ENCODE measurements at places on chromosomes 3 and 15.

DNA sequence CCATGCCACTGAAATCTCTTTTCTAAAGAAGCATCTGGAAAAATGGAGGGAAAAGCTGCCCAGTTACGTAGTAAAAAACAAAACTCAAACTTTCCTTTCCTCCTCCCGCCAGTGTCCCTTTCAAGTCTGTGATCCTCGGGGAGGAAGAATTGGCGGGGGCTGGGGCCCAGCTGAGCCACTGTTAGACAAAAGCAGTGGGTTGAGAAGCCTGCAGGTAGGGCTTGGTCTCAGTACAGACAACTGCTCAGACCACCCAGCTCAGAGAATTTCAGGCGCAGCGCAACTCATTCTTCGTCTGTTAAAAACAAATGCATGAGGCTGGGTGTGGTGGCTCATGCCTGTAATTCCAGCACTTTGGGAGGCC is 117.1 kb downstream of the MYLK start:
- no peak for DNase-seq

- no peak for DNase-seq
Measured at GRCh38 chr3:66661628-66662027, 160.8 kb upstream of the LRIG1 start.

GRCh38 chr3:72657666-72658065 is 190.6 kb downstream of the SHQ1 start:
- peak; percentile 60 for DNase-seq

GRCh38 chr15:88982304-88982945 is 69.2 kb upstream of the MFGE8 start:
- DNase-seq = no peak

- DNase-seq = no peak
Measured at GRCh38 chr3:28114893-28115292, 126.5 kb upstream of the CMC1 start.

DNA sequence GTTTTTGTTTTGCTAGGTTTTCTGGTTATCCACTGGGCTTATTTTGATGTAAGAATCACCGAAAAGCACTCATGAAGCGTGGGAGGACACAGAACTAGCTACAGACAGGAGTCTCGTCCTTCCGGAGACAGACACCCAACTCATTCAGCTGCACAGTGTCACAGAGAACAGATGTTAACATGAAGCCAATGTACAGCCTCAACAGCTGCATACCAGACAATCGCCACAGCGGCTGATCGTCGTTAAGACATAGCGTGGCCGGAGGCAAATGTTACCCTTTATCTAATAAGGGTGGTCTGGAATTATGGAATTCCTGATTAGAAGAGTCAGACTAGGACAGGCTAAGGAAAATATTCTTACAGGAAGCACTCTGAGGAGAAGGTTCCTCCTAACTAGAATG is 1.1 kb upstream of the PYGO1 start:
- no peak for DNase-seq

DNA sequence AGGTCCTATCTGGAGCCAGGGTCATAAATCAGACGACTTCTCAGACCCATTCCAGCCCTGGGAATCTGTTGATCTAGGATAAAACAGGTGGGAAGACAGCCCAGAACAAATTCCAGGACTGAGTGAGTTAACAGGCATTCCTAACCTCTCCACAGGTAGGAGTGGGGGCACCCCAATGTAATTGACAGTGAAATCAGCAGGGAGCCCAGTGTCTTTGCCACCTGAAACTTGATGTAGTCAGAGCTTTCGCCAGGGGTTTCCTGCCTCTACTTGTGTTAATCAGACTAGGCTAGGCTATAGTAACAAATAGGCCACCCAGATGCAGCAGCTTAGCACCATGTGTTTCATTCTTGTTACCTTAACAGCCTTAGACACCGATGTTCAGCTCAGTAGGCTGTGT is 2.7 kb upstream of the HEG1 start:
- DNase-seq = no peak

DNA sequence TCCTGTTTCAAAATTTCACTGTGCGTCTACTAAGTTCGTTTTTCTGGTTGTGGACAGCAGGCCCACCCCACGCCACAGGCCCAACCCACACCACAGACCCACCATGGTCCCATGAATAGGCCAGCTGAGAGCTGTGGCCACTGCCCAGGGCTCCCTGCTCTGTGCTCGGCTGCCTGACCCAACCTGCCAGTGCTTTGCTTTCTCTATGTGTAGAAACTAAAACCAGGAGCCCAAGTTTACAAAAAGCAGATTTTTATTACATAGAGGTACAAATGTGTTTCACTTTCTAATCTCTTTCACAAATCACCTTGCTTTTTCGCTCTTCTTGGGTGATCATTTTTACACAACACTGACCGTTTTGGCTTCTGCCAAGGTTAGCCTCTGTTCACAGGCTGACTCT is 69.1 kb downstream of the HERC2 start:
- DNase-seq = no peak

DNA sequence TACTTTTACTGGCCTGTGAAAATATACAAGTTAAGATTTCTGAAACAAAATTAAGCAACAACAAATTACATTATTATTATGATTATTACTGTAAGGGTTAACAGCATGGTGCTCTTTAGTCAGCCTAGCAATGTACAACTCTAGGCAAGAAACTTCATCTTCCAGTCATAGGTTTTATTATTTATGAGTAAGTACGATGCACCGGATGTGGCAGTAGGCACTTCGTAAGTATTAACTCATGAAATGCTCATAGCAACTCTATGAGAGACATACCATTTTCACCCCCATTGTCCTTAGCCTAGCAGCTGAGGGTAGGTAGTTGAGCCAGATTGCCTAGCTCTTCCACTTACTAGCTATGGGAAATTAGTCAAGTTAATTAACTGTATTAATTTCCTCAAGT is 68.0 kb upstream of the PTPRG start:
- no peak for DNase-seq

DNA sequence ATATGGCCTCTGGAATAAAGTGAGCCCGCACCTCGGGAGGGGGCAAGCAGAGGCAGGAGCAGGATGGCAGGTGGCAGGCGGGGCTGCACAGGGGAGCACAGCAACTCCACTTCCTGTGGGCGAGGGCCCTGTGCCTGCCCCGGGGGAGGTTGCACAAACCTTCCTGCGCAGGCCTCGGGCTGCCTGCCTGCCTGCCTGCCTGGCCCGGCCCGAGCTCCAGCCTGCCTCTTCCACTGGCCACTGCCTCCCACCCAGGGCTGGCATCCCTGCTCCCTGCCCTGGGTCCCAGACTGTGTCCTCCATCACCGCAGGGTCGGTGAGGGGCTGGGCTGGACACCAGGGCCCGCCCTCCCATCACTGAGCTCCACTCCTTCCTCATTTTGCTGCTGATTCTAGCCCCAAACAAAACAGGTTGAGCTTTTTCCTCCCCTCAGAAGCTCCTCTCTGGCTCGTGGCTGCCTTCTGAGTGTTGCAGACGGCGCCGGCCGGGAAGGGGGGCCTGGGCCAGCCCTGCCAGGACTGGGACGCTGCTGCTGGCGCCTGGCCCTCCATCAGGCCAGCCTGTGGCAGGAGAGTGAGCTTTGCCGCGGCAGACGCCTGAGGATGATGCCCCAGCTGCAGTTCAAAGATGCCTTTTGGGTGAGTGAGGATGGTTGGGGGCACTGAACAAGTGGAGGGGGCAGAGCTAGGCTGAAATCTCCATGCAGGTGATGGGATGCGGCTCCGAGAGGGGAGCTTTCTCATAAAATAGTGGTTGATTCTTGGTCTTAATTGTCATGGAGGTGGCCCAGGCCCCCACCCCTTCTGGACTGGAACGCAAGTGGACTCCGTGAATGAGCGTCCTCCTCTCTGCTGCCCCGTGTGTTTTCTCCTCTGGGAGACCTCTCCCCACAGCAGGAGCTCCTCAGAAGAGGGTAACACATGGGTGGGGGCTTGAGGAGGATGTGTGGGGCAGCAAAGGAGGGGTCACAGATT is at the start of gene PSTPIP1:
TSS of gene PSTPIP1 (plus strand) at position 156 of the 975 bp plus-strand sequence. CDS start at position 604, 448 bp downstream.
- DNase-seq = peak; percentile 74

GRCh38 chr3:195255176-195255500 is 15.8 kb downstream of the XXYLT1 start:
- DNase-seq = no peak

DNA sequence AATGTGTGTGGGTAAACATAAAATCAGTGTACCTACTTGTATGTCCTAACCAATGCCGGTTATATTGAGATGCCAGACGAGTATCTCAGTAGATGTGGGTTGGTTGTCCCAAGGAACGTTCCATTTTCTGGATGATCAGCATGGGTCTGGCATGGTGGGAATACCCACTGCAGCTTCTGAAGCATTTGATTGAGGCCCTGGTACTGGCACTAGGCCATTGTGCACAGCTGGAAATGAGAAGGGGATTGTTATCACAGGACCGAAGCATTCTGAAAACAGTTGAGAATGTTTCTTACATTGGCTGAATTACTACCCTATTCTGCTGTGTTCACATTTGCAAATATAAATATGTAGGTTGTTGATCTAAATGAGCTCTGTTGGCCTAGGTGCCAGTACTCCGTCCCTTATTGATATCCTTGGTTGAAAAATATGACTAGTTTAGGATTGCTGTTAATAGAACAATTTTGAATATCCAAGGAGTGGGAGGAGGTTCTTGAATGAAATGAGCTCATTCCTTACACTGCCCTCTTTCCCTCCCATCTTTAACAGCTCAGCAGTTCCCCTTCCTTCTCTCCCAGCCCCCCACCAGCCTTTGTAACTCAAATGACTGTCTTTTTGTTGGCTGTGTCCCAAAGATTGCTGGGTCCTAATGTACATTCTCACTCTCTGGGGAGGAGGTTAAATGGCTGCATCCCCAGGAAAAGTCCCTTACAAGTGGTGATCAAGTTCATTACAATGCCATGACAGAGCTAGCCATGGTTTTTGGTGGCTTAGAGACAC is 293.3 kb upstream of the TPM1 start:
- DNase-seq = no peak

GRCh38 chr3:17500618-17501017 is 241.8 kb downstream of the TBC1D5 start:
- DNase-seq = no peak

GRCh38 chr3:46276497-46277099 is 34.3 kb downstream of the CCR3 start:
- DNase-seq = peak; percentile 67

GRCh38 chr3:145251311-145251710 is 909.7 kb downstream of the PLOD2 start:
- DNase-seq = no peak

DNA sequence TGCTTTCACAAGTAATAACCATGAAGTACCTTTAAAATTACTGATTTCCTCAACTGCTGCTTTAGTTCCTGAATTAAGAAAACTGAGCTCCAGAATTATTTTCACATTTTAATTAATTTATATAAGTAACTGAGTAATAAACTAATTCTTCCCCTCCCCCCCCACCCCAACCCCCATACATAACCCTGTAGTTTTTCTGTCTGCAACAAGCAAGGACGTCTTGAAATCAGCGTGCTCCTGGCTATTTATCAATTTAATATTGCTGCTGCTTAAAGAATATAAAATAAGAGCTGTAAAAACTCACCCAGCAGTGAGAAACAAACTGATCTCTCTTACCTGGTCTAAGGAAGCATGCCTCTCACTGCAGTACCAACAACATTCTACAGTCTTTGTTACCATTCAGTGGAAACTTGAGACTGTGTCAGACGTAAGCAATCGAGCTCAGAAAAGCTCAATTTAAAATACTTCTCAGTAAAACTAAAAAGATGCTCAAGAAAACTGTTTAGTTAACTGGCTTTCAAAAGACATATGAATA is 121.0 kb downstream of the TFDP2 start:
- DNase-seq = peak; percentile 21

DNA sequence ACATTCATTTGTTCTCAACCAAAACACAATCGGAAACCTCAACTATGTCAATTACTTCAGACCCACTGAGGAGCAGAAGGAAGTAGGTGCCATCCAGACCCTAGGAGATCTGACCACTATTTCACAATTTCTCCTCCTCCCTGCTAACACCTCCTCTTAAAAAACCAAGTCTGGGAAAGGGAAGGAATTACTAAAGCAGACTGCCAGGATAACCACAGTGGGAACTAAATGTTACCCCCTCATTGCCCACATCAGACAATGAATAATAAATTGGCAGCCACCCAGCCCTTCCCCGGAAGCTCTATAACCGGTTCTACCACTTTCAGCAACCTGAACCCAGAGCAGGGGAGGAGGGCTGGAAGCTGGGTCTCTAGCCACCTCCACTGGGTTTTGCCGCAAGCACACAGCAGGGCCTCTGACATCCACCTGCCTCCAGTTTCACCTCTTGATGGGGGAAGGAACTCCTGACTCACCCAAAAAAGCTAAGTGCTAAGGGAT is 17.6 kb downstream of the C15orf62 start:
- DNase-seq = peak; percentile 45

GRCh38 chr3:144295613-144296012 is 324.0 kb downstream of the DIPK2A start:
- DNase-seq = no peak

- DNase-seq = no peak
Measured at GRCh38 chr15:65476903-65477302, 40.6 kb downstream of the DPP8 start.

DNA sequence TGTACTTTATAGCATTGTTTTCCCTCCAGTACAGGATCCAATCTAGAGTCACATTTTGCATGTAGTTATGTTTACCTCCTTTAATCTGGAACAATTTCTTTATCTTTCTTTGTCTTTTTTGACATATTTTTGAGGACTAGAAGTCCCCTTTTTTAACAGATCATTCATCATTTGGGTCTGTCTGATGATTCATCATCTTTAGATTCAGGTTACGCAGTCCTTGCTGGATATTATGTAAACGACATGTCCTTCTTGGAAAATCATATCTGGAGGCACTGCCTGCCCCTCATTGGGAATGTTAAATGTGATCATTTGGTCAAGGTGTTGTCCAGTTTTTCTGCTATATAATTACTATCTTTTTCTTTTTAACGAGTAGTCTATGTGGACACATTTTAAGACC is 18.3 kb downstream of the TGM4 start:
- no peak for DNase-seq

- DNase-seq = no peak
Measured at GRCh38 chr3:105967117-105967516, 98.3 kb upstream of the CBLB start.

GRCh38 chr15:85316244-85316934 is 64.0 kb upstream of the AKAP13 start:
- peak; percentile 21 for DNase-seq

GRCh38 chr15:24955531-24955921 is 739 bp downstream of the SNRPN start:
- DNase-seq = no peak

DNA sequence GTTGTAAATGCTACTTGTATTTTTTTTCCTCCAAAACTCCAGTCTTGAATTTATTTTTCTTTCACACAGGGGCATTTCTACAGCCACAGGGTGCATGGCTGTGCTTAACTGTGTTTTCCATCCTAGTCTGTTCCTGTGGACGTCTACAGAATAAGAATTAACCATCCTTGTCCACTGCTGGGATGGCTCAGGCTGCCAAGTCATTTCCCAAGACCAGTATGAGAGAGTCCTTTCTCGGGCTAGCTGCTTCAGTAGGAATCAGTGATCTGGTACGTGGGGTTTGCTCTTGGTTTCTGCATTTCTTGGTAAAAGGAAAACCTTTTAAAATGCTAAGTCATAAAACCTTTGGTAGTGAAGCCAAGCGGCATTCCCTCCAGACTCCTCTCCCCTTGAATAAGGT is 29.8 kb downstream of the CHDH start:
- no peak for DNase-seq

GRCh38 chr3:183185696-183186095 is 23.2 kb upstream of the LAMP3 start:
- DNase-seq = no peak

GRCh38 chr3:25904206-25904605 is 114.3 kb downstream of the OXSM start:
- DNase-seq = no peak
